ENCODE measurements at places on chromosomes 6 and 20. TPM values are rescaled to one million over a fixed set of nuclear protein-coding genes. Genes with fewer than 3 reads are reported as not detected.

Gene XKR7
- total RNA-seq: 0.43 TPM

Gene OTOR
- total RNA-seq: not detected

Gene CST5
- not detected for total RNA-seq

Gene PRDM13
- total RNA-seq: not detected

GRCh38 chr20:50198180-50198666 is 7.6 kb downstream of the CEBPB start:
- no peak for DNase-seq

GRCh38 chr20:3237958-3238615 is 903 bp downstream of the SLC4A11 start:
- no peak for DNase-seq

GRCh38 chr6:28914941-28915340 is 8.8 kb downstream of the TRIM27 start:
- no peak for DNase-seq

DNA sequence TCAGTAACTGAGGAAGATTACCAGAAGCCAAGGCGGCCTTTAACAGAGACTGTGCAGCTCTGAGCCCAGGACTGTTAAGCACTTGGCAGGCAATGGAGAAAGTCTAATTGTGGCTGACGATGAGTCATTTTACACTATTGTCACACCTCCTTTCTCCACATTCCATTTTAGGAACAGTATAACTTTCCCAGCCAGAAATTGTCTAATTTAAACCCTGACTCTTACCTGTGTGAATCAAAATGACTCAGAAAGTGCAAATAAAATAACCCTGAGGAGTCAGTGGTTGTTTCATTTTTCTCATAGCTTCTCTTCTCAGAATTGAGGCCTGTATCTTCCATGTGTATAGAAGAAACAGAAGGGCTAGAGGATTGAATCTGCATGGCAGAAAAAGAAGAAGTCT is 40.0 kb upstream of the OPN5 start:
- DNase-seq: no peak

DNA sequence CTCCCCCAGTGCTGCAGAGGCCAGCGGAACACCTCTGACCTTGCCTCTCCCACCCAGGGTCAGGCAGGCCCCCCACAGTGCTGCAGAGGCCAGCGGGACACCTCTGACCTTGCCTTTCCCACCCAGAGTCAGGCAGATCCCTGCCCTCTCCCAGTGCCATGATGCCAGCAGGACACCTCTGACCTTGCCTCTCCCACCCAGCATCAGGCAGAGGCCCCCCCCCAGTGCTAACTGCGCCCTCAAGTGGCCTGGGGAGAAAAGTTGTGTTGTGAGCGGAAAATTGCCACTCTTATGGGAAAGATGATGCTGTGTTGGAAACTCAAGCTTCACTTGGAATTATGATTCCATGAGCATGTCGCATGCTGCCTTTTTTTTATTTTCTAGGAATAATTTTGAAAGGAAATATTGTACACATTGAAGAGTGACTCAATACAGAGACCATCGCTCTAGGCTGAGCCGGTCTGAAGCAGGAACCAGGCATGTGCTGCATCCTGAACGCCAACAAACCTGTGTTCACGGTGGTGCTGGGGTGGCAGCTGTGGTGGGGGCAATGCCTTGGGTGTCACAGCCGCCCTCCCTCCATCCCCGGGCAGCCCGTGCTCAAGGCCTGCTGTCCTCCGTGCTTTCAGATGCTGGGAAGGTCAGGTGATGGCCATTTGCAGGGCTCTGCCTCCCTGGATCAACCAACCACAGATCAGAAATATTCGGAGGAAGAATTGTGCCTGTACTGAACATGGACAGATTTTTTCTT is 98.6 kb downstream of the CDH4 start:
- DNase-seq: no peak

GRCh38 chr6:44497807-44498206 is 110.3 kb downstream of the CDC5L start:
- DNase-seq: no peak

DNA sequence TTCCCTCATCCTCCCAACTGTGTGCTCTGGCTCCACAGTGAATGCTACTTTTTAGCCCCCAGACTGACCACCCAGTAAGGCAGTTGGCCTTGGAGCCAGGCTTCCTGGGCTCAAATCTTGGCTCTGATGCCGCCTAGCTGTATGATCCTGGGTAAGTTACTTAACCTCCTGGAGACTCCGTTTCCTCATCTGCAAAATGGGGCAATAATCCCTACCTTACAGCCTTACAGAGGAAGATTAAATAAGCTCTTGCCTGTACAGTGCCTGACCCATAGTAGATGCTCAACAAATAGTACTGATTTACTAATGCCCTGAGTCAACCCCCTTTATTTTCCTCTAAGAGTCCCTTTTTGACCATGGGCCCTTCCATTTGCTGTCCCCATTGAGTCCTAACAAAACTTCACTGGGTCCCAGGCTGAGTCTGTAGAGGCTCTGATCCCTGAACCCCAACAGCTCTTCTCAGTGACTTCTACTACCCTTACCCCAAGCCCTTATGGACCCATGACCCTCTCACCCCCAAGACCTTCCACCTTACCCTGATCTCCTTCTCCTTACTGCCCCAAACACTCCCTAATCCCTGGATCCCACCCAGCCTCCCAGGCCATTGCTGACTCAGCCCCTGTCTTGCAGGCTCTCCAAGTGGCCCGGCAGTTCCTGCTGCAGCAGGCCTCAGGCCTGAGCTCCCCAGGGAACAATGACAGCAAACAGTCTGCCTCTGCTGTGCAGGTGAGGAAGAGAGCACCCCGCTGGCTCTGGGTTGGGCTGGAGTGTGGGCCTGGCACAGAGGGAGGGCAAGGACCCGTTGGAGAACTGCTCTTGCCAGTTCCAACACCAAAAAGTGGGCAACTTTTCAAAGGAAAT is 31.4 kb downstream of the FOXP4 start:
- peak; percentile 51 for DNase-seq

DNA sequence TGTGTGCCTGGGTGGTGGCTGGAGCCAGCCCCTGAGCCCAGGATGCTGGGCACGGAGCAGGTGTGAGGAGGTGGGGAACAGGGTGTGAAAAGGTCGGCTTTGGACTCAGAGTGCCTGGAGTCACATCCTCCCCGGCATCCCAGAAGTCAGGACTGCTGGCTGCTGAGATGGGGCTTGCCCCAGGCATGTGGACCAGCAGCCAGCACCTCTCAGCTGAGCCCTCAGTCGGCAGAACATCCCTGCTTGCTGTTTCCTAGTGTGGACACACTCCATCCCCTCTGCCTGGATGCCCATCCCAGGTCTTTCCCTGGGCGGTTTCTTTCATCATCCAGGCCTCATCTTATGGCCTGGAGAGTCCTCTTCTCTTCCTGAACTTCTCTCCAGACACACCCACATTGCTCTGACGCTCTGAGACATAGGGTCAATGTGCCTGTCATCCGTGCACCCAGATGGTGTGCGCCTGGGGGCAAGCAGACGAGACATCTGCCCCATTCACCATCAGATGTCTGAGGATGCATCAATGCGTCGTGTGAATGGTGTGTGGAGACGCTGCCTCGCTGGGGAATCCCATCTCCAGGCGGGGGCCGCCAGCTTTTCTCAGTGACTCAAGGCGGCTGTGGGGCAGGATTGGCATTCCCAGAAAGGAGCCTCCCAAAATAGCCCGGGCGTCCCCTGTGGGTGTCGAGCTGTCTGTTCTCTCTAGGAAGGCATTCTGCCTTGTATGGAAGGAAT is 104.2 kb downstream of the SYCP2 start:
- DNase-seq: peak; percentile 27

- DNase-seq: no peak
Observed at GRCh38 chr6:153170511-153170910, 39.4 kb upstream of the RGS17 start.

Measured in pancreas (tissue), 10 donors.